A549 (cell line): ENCODE measurements at places on chromosomes 7 and 10. TPM values are rescaled to one million over a fixed set of nuclear protein-coding genes. Genes with fewer than 3 reads are reported as not detected.

Gene ASB10
- not detected in 3 replicates for polyA plus RNA-seq

Gene MYL10
- not detected in 3 replicates for polyA plus RNA-seq

Gene TBC1D12
- polyA plus RNA-seq: 3.5 to 4.4 TPM (median 3.7 TPM) in 3 replicates

Gene TAS2R60
- not detected in 3 replicates for polyA plus RNA-seq

Gene DYNC1I1
- not detected in 3 replicates for polyA plus RNA-seq

Gene PDLIM1
- 123 to 147 TPM (median 128 TPM) in 3 replicates for polyA plus RNA-seq

Gene MYH16
- 0.21 to 0.32 TPM (median 0.31 TPM) in 3 replicates for polyA plus RNA-seq

Gene TSPAN13
- 8.4 to 9.6 TPM (median 9.1 TPM) in 3 replicates for polyA plus RNA-seq

Gene EPDR1
- 99.3 to 109 TPM (median 101 TPM) in 3 replicates for polyA plus RNA-seq

Gene DIP2C
- polyA plus RNA-seq: 4.2 to 5.5 TPM (median 5.0 TPM) in 3 replicates

Gene ZRANB1
- polyA plus RNA-seq: 7.2 to 8.0 TPM (median 7.9 TPM) in 3 replicates

Gene ELOVL3
- 0.22 to 0.41 TPM (median 0.30 TPM) in 3 replicates for polyA plus RNA-seq

Gene OR2A42
- polyA plus RNA-seq: not detected in 3 replicates

Gene SNCG
- 7.4 to 9.9 TPM (median 8.4 TPM) in 3 replicates for polyA plus RNA-seq
